ENCODE measurements at places on chromosomes 7 and 10. TPM values are rescaled to one million over a fixed set of nuclear protein-coding genes. Genes with fewer than 3 reads are reported as not detected.

AKR1C4 gene
- not detected for total RNA-seq

MAGI2 gene
- total RNA-seq = 15.3 TPM

GRCh38 chr10:33234831-33235237 is 99.6 kb downstream of the NRP1 start:
- no peak for DNase-seq

C10orf53 gene
- not detected for total RNA-seq
